ENCODE measurements at places on chromosomes 16 and 17.

- H3K27me3 ChIP-seq, result peaks cover 25% of the 10 kb centered on the region
- H3K4me3 ChIP-seq, result no peak overlapping the region
- H3K27ac ChIP-seq, result no peak overlapping the region
- no peak for DNase-seq
These were observed 113.2 kb upstream of the LHX1 start for GRCh38 chr17:36823850-36824677.

GRCh38 chr16:50833929-50834328, 92.0 kb downstream of the CYLD start:
- no peaks in the 10 kb centered on the region for H3K36me3 ChIP-seq
- peaks cover 9% of the 10 kb centered on the region for H3K27me3 ChIP-seq
- H3K27ac ChIP-seq, result no peak overlapping the region
- DNase-seq, result no peak
- H3K4me1 ChIP-seq, result no peaks in the 10 kb centered on the region

DNA sequence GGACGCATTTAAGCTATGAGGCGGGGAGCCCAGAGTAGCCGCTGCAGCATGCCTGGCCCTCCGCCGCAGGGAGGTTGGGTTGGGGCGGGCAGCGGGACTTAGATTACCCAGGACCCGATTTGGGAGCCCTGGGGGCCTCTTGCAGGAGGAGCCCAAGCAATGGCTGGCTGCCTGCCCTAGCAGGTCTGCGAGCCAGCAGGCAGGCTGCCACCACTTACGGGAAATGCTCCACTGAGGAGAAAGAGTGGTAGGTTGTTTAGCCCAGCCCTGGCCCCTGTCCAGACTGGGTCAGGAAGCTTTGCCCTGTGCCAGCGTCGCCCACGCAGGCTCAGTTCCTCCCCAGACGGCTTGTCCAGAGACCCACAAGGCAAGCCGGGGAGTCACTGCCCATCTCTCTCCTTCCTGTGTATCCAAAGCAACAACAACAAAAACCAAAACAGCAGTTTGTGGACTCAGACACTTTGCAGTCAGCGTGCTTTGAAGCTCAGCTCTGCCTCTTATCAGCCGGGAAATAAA, 10.3 kb upstream of the TVP23A start:
- no peaks in the 10 kb centered on the region for H3K36me3 ChIP-seq
- H3K4me1 ChIP-seq, result no peaks in the 10 kb centered on the region
- H3K4me3 ChIP-seq, result no peak overlapping the region
- peaks cover 3% of the 10 kb centered on the region for H3K27me3 ChIP-seq

GRCh38 chr17:70037498-70037897, 37.5 kb upstream of the KCNJ16 start:
- no peaks in the 10 kb centered on the region for H3K27me3 ChIP-seq
- no peak overlapping the region for H3K27ac ChIP-seq
- no peaks in the 10 kb centered on the region for H3K36me3 ChIP-seq
- no peaks in the 10 kb centered on the region for H3K4me1 ChIP-seq
- H3K4me3 ChIP-seq, result no peak overlapping the region

GRCh38 chr17:34413443-34414119, 50.5 kb upstream of the CCL1 start:
- peaks cover 48% of the 10 kb centered on the region for H3K27me3 ChIP-seq
- H3K4me3 ChIP-seq, result no peak overlapping the region
- DNase-seq, result no peak
- H3K36me3 ChIP-seq, result no peaks in the 10 kb centered on the region

DNA sequence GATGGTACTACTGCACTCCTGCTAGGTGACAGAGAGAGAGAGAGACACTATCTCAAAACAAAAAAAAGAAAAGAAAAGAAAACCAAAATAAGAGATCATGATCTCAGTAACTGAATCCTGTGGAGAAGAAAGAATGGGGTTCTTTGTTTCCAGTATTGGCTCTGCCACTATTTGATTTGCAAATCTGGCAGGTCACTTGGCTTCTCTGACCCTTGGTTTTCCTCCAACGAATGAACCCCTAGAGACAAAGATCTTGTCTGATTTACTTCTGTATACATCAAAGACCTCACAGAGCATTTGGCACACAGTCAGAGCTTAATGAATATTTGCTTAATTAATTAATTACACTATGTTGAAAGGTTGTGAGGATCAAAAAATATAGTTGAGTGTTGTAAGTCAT, 47.9 kb upstream of the NLK start:
- H3K36me3 ChIP-seq, result no peaks in the 10 kb centered on the region
- DNase-seq, result no peak
- H3K27ac ChIP-seq, result no peak overlapping the region
- no peak overlapping the region for H3K4me3 ChIP-seq

DNA sequence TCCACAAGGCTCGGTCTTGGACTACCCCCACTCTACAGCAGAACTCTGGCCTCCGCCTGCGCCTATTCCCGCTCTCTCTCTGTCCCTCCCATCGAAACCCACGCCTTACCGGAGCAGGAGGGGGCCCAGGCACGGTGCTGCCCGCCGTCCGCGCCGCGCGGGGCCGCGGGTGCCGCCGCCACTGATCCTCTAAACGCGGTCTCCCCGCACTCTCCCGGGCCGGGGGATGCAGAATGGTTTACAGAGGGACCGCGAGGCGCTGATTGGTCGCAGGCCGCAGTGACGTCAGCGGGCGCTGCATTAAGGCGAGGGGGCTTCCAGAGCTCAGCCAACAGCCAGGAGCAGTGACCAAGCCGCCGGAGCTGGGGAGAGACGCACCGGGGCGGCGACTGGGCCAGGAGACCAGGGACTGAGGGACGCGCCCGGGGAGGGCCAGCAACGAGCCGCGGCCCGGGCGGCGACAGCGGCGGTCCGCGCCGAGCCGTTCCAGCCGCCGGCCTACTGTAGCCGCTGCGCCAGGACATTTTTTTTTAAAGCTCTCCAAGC, 747 bp upstream of the LHX1 start:
- no peak overlapping the region for H3K4me3 ChIP-seq
- peaks cover 81% of the 10 kb centered on the region for H3K27me3 ChIP-seq
- DNase-seq, result no peak
- H3K4me1 ChIP-seq, result peaks cover 44% of the 10 kb centered on the region
- H3K27ac ChIP-seq, result peak overlapping the region; percentile 73
- no peaks in the 10 kb centered on the region for H3K36me3 ChIP-seq

DNA sequence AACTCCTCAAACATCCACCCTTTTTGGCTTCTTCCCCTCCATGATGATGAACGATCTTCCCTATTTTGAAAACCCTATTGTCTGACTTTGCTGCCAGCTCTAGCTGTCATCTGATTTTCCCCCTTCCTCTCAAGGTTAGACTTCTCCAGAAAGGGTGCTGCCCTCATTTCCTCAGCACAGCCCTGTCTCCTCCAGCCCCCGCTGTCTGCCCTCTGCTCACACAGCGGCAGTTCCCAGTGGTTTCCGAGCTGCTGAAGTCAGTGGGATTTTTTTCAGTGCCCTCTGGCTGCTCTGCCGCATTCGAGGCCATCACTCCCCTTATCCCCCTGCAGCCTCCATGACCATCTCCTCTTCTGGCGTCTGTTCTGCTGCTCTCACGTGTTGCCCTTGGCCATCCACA, 26.6 kb upstream of the C17orf107 start:
- H3K4me3 ChIP-seq, result no peak overlapping the region
- H3K27ac ChIP-seq, result no peak overlapping the region
- H3K4me1 ChIP-seq, result peaks cover 4% of the 10 kb centered on the region

DNA sequence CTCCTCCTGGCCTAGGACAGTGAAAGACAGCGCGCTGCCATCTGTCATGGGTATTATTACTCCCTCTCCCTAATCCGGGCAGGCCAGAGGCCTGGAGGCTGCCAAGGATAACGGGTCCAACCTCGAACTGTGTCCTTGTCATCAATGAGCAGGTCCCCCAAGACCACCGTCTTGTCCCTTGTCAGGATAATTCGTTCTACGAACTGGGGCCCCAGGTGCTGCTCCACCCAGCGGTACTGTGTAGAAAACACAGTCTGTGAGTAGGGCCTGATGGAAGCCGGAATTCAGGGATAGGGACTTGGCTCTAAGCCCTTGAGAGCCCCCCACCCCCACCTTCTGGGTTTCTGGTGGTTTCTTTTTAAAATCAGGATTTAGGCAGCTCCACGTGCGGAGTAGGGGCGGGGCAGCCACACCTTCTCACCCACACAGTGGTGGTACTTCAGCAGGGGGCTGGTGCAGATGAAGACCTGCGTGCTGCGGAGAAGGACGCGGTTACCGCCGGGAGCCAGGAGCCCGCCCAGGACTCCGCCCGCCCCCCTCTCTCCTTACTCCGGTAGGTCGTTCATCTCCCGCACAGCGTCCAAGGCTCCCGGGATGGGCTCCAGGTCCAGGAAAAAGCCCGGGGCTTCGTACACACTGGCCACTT, 787 bp downstream of the NT5C start:
- peak overlapping the region; percentile 88 for H3K27ac ChIP-seq
- no peaks in the 10 kb centered on the region for H3K27me3 ChIP-seq
- peaks cover 21% of the 10 kb centered on the region for H3K36me3 ChIP-seq
- H3K4me1 ChIP-seq, result peaks cover 19% of the 10 kb centered on the region

GRCh38 chr17:76384222-76384986, at the start of gene SPHK1:
SPHK1 (plus strand) TSS chr17:76384609; CDS start chr17:76385645, 1,036 bp downstream.
- H3K4me1 ChIP-seq, result peaks cover 5% of the 10 kb centered on the region
- peak; percentile 72 for DNase-seq
- H3K36me3 ChIP-seq, result no peaks in the 10 kb centered on the region
- peak within 1 kb of the TSS; percentile 86 for H3K4me3 ChIP-seq

- no peaks in the 10 kb centered on the region for H3K4me1 ChIP-seq
- H3K27me3 ChIP-seq, result no peaks in the 10 kb centered on the region
- no peak for DNase-seq
- peaks cover 6% of the 10 kb centered on the region for H3K36me3 ChIP-seq
- no peak overlapping the region for H3K4me3 ChIP-seq
- H3K27ac ChIP-seq, result no peak overlapping the region
These were observed 15.5 kb downstream of the GSE1 start for GRCh38 chr16:85628645-85629044.

DNA sequence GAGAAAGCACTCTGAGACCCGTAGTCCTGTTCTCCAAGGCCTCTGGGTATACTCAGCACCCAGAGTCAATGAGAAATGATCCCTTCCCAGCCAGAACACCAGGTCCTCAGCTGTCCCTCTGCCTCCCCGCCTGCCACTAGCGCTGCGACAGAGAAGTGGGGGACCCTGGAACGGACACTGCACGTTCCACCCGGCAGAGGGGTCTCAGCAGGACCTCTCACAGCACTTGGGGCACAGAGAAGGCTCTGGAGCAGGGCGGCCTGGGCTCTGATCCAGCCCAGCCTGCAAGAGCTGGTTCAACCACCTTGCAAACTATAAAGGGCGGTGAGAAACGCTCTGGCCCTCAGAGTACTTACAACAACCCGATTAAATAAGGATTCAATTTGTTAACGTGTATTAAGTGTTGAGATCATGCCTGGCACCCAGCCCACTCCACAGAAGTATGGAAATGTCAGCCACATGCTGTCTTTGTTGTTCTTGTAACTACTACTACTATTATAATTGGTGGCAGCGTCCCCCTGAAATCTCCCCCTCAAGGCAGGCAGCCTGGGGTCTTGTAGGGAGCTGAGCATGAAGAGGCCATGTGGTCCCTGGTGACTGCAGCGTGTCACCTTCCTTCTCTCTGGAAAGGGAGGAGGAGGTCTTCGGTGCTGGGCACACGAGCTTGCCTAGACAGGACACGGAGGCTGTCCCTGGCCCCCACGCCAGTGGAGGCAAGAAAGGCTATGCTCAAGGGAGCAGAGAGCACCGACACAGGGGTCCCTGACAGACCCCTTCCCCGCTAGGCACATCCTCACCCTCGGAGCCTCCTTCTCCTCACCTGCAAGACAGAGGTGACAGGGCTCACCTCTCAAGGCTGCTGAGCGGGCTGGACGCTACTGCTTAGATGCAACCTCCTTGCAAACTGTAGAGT, 2.4 kb downstream of the OSGIN1 start:
- H3K27ac ChIP-seq, result no peak overlapping the region
- no peak for DNase-seq
- H3K36me3 ChIP-seq, result no peaks in the 10 kb centered on the region
- no peak overlapping the region for H3K4me3 ChIP-seq
- peaks cover 18% of the 10 kb centered on the region for H3K4me1 ChIP-seq
- H3K27me3 ChIP-seq, result peaks cover 13% of the 10 kb centered on the region

DNA sequence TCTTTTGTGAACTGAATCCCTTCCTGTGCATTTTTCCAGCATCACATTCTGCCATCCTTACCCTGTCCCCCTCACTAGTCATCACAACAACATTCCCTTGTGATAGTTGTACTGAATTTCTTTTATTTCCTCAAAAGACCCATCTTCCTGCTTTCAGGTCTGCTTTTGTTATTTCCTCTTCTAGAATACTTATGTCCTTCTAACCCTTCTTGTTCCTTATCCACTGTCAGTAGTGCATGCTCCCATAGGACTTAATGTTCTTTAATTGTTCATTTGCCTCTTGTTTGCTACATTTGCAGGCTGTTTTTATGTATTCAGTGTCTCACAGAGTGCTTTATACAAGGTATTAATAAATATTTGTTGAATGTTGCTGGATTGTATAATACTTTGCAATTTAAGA, 73.0 kb downstream of the BCAS3 start:
- peaks cover 5% of the 10 kb centered on the region for H3K27me3 ChIP-seq
- H3K36me3 ChIP-seq, result no peaks in the 10 kb centered on the region
- no peak overlapping the region for H3K4me3 ChIP-seq
- DNase-seq, result no peak
- no peak overlapping the region for H3K27ac ChIP-seq

DNA sequence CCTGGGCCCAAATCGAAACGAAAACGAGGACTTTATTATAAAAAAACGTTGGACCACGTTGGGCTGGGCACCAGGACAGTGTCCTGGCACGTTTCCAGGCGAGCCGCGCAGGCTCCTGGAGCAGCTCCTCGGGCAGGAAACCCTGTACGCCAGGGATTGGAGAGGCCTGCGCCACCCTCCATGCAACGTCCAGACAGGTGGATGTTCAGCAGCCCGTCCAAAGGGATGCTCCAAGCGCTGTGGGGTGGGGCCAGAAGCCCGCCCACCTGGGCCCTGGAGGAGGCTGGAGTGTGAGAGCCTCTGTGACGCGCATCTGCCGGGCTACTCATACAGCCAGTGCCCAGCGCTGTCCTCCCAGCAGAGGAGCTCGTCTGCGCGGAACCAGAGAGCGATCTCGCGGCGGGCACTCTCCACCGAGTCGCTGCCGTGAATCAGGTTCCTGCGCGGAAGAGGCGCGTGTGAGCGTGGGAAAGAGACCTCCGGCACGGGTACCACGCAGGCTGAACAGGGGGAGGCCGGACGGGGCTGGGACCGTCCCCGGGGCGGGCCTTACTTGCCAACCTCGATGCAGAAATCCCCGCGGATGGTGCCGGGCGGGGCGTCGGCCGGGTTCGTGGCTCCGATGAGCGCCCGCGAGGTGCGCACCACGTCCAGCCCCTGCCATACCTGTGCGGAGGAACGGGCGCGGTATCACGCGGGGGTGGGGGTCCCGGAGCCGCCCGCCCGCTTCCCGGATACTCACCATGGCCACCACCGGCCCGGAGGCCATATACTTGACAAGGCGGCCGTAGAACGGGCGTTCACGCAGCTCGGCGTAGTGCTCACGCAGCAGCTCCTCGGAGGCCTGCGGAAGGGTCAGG, 785 bp downstream of the NME3 start:
- peaks cover 19% of the 10 kb centered on the region for H3K36me3 ChIP-seq
- peak; percentile 37 for DNase-seq
- no peaks in the 10 kb centered on the region for H3K27me3 ChIP-seq
- H3K27ac ChIP-seq, result peak overlapping the region; percentile 63
- H3K4me1 ChIP-seq, result peaks cover 8% of the 10 kb centered on the region

GRCh38 chr16:15644267-15644961, 1.5 kb upstream of the MARF1 start:
- peak overlapping the region; percentile 96 for H3K4me3 ChIP-seq
- peaks cover 3% of the 10 kb centered on the region for H3K36me3 ChIP-seq
- peaks cover 39% of the 10 kb centered on the region for H3K4me1 ChIP-seq
- peak overlapping the region; percentile 96 for H3K27ac ChIP-seq
- no peak for DNase-seq
- H3K27me3 ChIP-seq, result no peaks in the 10 kb centered on the region

- peaks cover 2% of the 10 kb centered on the region for H3K36me3 ChIP-seq
- peak overlapping the region; percentile 95 for H3K27ac ChIP-seq
- H3K4me3 ChIP-seq, result peak overlapping the region; percentile 97
- H3K4me1 ChIP-seq, result peaks cover 15% of the 10 kb centered on the region
- no peaks in the 10 kb centered on the region for H3K27me3 ChIP-seq
These were observed 137.2 kb upstream of the RPH3AL start for GRCh38 chr17:489758-490329.
